ENCODE measurements at places on chromosomes 5 and 9. TPM values are rescaled to one million over a fixed set of nuclear protein-coding genes. Genes with fewer than 3 reads are reported as not detected.

GRCh38 chr5:59599729-59600128 is 293.8 kb downstream of the PDE4D start:
- no peaks in the 10 kb centered on the region for H3K27me3 ChIP-seq
- no peaks in the 10 kb centered on the region for H3K36me3 ChIP-seq
- no peak overlapping the region for H3K27ac ChIP-seq

- peaks cover 44% of the 10 kb centered on the region for H3K4me1 ChIP-seq
- no peaks in the 10 kb centered on the region for H3K36me3 ChIP-seq
- DNase-seq: no peak
Observed at GRCh38 chr9:92507496-92507895, 25.2 kb upstream of the ASPN start.

DNA sequence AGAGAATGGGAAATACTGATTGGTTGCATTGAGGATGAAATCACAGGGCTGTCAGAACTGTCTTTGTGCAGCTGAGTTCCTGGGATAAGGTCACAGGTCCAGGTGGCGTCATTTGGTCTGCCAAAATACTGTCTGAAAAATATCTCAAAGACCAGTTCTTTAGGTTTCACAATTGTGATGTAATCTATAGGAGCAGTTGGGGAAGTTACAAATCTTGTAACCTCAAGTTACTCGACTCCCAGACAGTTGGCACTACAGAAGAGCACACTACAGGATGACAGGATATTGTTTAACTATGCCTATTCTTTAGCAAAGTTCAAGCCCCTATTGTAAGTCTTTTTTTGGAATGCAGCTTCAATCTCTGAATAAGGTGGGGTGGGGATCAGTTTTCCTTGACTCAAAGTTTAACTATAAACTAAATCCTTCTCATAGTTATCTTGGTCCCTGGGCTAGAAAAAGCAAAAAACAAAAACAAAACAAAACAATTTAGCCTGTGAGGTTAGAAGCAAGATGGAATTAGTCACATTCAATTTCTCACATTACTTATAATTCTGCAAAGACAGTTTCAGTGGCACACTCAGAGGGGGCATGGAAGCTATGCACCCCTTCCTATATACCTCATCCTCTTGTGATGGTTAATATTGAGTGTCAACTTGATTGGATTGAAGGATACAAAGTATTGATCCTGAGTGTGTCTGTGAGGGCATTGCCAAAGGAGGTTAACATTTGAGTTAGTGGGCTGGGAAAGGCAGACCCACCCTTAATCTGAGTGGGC is 276.0 kb downstream of the AUH start:
- peak; percentile 20 for DNase-seq
- no peaks in the 10 kb centered on the region for H3K27me3 ChIP-seq
- no peaks in the 10 kb centered on the region for H3K36me3 ChIP-seq
- no peak overlapping the region for H3K4me3 ChIP-seq
- peaks cover 15% of the 10 kb centered on the region for H3K4me1 ChIP-seq

DNA sequence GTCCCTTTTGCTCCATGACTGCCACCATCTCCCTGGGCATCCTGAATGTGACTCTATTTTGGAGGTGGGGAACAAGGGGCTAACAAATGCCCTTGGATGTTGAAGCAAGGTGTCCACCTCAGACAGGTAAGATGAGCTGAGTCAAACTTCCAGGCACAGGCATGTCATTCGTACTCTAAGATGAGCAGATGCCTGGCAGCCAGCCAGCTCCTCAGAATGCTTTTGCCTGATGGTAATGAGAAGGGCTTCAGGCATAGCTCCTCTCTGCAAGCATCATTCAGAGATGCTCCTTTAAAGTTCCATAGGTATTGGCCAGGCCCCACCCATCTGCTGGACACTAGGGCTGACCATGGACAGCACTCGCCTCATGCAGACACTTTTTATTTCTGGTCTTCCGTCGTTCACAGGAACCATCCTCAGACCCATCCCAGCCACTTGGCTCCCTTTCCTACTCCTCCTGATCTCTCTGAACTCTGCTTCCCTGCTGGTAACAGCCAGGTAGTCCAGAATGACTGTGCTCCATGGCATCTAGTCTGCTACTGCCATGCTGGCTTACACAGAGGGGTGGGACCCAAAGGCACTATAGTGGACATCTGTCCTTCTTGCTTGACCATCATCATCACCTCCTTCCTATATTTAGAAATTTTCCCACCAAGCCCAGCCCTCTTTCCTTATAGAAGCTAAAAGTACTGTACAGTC is 118.8 kb downstream of the GLIS3 start:
- H3K27me3 ChIP-seq: no peaks in the 10 kb centered on the region
- no peaks in the 10 kb centered on the region for H3K36me3 ChIP-seq
- DNase-seq: no peak
- no peaks in the 10 kb centered on the region for H3K4me1 ChIP-seq

Gene FBP2
- not detected for total RNA-seq

GRCh38 chr5:113044776-113045465 is 68.3 kb downstream of the DCP2 start:
- H3K4me1 ChIP-seq: peaks cover 33% of the 10 kb centered on the region
- no peaks in the 10 kb centered on the region for H3K27me3 ChIP-seq

GRCh38 chr5:140565780-140566095 is 1.1 kb downstream of the SLC35A4 start:
- peaks cover 22% of the 10 kb centered on the region for H3K4me1 ChIP-seq
- H3K27ac ChIP-seq: no peak overlapping the region
- no peaks in the 10 kb centered on the region for H3K27me3 ChIP-seq

Gene FOXD4
- 0.24 TPM for total RNA-seq

GRCh38 chr9:124045076-124045829 is 33.7 kb downstream of the LHX2 start:
- no peak overlapping the region for H3K4me3 ChIP-seq
- peaks cover 6% of the 10 kb centered on the region for H3K4me1 ChIP-seq
- no peak for DNase-seq
- no peak overlapping the region for H3K27ac ChIP-seq
- H3K27me3 ChIP-seq: peaks cover 29% of the 10 kb centered on the region
- no peaks in the 10 kb centered on the region for H3K36me3 ChIP-seq

Gene BTNL9
- not detected for total RNA-seq

Data from SJSA1 (cell line).